ENCODE measurements at places on chromosomes 2 and 18.

- no peak for DNase-seq
Measured at GRCh38 chr2:207180741-207181140, 15.0 kb upstream of the KLF7 start.

DNA sequence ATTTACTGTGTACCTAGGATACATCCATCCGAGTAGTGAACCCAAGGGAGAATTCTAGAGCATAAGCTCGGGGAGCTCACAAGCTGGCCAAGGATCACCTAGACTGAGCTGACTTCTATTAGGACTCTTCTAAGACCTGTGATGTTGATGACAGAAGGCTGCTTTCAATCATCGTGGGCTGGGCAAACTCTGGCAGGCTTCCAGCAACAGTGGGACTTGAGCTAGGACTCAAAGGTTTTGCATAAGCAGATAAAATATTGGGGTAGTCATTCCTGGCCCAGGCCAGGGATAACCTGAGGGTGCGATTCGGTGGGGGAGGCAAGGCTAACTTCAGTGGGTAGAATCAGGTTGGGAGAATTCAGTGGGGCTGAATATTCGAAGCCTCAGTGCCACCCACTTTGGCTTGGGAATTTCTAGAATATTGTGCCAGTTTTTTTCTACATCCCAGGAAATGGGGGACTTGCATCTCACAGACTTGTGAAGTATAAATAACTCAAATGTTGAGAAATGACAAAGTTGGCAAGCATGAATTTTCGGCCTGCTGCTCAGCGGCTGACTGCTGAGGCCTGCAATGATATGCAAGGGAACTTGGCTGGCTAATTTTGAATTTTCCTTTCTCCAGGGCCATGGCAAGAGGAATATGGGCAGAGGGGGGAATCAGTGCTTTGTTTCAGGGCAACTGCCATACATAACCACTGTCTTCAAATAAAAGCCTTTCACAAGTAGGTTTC, 274.3 kb downstream of the PRKCE start:
- no peak for DNase-seq

GRCh38 chr2:21009662-21010225, 34.1 kb downstream of the APOB start:
- DNase-seq = no peak

GRCh38 chr18:44723411-44723810, 42.7 kb downstream of the SETBP1 start:
- DNase-seq = no peak

DNA sequence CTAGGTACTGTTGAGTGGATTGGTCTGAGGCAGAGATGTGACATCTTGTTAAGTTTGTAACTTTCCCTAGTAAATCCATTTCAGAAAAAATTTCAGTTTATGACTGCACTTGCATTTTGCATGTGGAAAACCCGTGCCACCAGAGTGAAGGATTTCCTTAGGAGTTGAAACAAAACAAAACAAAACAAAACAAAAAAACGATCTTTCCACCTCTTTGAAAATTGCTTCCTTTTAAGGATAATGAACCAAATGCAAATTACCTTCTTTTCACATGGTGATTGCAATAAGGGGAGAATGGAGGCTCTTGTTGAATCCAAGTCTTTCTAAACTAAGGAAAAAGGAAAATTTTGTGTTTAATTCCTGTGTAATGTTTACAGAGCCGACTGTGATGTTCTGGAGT, 43.2 kb downstream of the PHLPP1 start:
- DNase-seq = no peak

DNA sequence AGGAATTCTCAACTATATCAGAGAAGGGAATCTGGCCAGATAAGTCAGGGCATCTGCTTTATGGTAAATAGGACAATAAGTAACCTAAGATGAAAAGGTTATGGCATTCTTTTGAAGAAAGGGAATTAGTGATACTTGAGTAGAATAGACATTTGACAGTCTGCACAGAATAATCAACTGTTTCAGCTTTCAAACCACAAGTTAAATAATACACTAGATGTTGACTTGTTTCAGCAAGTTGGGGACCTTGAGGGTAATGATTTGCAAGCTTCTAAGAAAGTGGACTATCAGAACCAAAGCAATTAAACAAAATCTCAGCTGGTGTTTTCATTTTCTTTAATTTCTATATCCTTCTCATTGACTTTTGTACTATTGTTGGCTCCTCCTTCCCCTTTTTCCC, 54.5 kb downstream of the SLC39A10 start:
- no peak for DNase-seq

DNA sequence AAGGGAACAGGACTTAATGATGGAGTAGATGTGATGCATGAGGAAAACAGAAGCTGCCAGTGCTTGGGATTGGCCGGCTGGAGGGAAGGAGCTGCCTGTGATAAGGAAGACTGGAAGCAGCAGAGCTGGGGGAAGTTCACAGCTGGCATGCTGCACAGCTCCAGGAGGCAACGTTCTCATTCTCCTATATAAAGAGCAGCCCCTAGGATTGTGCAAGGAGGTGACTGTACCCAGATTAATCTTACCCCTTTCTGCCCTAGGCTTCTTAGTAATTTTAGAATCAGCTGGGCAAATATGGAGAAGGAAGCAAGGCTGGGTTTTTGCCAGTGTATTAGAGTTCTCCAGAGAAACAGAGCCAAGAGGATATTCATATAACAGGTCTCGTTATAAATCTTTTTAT, 155.8 kb downstream of the ALPK2 start:
- DNase-seq = no peak

DNA sequence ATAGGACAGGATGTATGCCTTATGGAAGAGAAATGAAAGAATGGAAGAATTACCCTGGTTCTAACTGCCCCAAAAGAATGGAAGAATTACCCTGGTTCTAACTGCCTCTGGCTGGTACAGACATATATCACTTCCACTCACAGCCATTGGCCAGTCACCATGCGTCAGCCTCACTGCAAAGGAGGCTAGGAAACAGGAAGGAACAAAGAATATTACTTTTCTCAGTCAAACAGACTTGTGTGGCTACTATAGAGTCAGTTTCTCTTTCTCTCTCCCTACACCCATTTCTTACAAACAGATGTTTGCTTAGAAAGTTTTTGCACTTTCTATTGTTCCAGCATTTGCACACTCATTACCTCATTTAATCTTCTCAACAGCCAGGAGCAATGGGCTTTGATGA, 1111.1 kb upstream of the KLHL29 start:
- DNase-seq = no peak

GRCh38 chr18:70826571-70826970, 537.7 kb downstream of the SOCS6 start:
- DNase-seq = no peak

DNA sequence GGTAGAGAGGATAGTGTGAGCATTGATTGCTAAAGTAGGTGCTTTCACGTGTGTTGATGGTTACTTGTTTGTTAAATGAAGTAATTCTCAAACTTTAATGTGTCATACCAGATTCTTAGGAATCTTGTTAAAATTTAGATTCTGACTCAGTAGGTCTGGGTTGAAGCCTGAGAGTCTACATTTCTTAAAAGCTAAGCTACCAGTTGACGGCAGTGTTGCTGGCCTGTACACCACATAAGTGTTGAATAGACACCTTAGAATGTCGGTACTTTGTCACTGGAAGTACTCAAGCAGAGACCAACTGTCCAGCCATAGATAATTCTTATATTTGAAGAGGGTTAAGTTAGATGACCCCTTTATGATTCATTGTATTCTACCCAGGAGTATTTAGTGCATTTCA, 79.8 kb downstream of the ACVR2A start:
- no peak for DNase-seq

- DNase-seq = no peak
Measured at GRCh38 chr2:37306024-37306423, 18.6 kb downstream of the PRKD3 start.

DNA sequence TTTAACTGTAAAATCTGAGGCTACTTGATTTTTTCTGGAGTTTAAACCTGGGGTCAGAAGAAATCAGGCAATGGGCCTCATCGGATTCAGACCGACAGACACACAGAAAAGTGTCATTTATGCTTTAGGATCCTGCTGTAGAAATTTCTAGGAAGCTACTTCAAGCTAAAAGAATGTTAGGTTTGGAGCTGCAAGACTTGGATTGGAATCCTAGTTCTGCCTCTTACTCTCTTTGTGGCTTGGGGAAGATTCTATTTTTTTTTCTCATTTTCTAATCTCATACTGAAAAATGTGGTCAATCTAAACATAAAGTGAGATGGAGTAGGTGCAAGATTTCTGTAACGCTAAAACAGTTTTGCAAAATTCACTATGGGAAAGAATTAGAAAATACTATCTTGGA, 48.8 kb upstream of the KCNE4 start:
- DNase-seq = no peak

- DNase-seq = no peak
Measured at GRCh38 chr2:117770730-117771129, 43.8 kb upstream of the DDX18 start.

DNA sequence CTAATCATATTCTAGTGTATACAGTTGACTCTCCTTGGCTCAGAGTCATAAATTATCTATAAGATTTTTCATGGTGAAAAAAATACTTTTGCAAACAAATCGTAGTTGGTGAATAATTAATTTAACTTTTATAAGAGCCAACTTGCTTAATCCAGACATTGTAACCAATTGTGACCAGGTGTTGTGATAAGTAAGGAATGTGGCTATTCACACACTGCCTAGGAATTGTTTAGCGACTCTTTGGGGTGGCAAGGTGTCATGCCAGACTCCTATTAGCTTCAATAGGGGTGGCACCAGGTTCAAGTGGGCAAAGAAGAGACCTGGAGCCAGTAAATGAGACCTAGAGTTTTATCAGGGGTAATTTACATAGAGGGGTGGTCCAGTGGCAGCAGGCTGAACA, 344.7 kb upstream of the PKDCC start:
- DNase-seq = no peak

GRCh38 chr2:43391201-43391877, 164.9 kb upstream of the ZFP36L2 start:
- no peak for DNase-seq

GRCh38 chr2:239278361-239278760, 122.5 kb downstream of the HDAC4 start:
- DNase-seq = peak; percentile 1

- no peak for DNase-seq
Measured at GRCh38 chr2:17805717-17806363, 10.4 kb upstream of the MSGN1 start.

DNA sequence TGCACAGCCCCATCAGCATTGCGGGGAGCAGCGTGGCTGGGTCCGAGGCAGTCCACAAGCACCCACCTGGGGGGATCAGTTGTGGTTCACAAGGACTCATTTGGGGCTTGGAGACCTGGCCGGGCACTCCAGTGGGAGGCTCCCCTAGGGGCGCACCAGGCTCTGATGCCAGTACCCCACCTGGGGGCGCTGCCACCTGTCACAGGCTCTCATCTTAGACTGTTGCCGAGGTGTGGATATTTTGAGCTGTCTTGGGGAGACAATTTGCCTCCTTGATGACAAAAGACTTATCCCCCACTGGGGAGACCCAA, 3.0 kb downstream of the ADRA2B start:
- no peak for DNase-seq

GRCh38 chr18:35828591-35828990, 143.9 kb upstream of the RMP24 start:
- DNase-seq = no peak
